GM12865 (cell line): ENCODE measurements at places on chromosomes 5 and 9.

DNA sequence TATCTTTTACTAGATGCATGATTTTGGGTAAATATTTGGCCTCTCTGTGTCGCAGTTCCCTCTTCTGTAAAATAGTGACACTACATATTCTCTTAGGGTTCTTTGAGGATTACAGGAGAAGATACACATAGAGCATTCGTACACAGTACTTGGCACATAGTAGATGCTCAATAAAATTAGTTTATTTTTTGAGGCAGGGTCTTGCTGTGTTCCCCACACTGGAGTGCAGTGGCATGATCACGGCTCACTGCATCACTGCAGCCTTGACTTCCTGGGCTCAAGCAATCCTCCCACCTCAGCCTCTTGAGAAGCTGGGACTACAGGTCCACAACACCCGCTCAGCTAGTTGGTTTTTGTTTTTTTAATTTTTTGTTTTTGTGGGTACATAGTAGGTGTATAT, 1.6 kb downstream of the SCAI start:
- DNase-seq, result no peak

DNA sequence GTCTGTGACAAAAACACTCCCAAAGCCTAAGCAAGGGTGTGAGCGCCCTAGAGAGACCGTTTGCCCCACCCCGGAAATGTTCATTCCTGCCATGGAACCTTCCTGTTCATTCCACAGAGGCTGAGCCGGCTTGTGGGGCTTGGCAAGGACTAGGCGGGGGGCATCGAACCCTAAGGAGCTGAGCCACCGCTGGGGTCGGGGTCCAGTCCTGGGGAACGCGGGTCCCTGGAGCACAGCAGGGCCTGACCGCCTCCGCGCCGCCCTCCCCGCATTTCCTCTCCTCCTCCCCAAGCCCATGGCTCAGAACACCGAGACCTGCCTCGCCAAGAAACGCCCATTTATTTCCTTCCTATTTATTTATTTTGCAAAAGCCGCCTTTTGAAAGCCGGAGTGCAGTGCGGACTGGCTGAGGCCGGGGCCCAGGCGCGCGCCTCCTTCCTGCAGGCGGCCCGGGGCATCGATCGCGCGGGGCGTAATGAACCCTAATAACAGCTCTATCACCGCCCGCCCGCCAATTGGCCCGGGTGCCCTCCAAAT, 228.9 kb upstream of the IRX4 start:
- no peak for DNase-seq

- DNase-seq, result no peak
Measured at GRCh38 chr9:95732802-95733688, 142.4 kb upstream of the ERCC6L2 start.

- DNase-seq, result no peak
Measured at GRCh38 chr5:1930501-1930879, 47.8 kb upstream of the IRX4 start.

GRCh38 chr9:4334410-4334813, 34.5 kb upstream of the GLIS3 start:
- no peak for DNase-seq

DNA sequence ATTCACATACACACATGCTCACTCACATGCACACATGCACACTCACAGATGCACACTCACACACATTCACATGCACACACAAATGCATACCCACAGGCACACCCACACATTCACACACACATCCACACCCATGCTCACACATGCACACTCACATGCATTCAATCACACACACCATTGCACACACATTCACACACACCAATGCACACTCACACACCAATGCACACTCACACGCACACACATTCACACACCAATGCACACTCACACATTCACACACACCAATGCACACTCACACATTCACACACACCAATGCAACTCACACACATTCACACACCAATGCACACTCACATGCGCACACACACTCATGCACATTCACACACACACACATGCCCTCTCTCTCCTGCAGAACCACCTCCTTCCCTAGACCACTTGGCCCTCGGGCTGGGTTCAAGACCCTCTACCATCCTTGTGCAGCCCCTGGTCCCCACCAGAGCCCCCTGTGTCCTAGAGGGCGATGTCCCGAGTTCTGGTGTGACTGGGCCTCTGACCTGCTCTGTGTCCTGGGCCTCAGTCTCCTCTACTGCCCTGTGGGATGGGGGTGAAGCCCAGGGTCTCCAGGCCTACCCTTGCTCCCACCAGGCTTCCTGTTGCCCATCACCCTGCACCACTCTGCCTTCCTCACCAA, 139.0 kb downstream of the OLFM1 start:
- DNase-seq, result no peak

DNA sequence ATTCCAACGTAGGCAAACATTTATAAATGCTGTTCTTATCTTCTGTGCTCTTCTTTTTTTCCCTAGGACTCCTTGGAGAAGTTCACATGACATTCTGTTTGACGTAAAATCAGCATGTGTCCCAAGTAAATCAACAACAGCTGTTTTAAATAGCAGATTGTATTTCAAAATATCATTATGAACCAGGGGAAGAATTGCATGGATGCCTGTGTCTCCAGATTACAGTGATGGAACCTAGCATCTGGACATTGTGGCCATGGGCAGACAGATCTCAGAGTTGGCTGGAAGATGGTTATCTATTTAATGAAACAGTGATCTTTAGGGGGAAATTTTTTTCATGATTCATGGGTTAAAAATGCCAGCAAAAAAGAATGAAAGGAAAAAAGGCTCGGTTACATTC, 222.0 kb downstream of the MAN2A1 start:
- DNase-seq, result no peak

DNA sequence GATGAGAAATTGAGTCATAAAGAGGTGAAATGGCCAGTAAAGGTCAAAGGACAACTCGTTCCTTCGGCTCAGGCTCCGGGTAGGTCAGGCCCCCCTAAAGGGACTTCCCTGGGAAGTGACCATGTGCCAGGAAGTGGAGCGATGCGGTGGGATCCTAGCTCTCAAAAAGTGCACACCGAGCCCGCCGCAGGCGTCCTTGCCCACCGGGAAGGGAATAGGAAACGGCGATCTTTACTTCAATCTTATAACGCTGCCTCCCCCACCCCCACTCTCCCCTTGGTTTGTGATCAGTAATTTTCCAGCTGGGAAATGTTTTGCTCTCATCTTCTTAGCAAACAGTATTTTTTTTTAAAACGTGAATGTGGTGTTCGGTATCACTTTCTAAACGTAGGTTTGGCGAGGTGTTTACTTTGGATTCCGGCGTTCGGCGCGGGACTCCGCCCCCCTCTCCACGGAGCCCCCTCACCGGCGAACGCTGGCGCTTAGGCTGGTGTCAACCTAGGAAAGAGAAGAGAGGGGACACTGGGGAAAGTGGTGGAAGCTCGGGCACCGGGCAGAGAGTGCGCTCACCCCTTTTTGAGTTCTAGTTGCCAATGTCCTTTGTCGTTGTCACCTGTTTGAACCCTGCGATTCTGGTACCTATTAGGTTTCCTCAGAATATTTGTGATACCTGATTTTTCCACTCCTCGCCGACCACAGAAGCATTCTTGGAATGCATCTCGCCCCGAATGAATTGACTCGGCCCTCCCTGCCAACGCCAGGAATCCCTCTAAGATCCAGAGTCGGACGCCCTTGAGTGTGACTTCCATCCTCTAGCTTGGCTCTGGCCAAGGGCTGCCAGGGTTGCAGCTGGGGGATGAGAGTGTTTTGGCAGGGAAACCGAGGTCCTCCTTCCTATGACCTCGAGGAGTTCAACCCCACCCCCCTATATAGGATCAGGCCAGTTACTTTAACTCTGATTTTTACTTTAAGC, 1.8 kb upstream of the KLF4 start:
- no peak for DNase-seq

DNA sequence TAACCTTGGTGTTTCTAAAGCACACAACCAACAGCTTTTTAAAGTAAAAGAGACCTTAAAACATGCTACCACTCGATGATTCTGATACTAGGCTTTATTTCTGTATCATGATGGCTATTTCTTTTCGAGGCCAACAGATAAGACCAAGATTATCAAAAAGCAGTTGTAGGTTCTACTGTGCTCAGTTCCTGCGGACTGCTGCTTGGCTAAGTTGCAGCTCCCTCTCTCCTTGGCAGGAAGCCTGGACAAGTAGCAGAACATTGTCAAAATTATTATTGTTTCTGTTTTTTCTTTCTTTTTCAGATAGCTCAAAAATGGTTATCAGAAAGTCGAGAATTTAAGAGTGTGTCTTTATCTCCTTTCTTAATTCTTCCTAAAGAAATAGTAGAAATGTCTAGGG, 607.6 kb downstream of the PTPRD start:
- DNase-seq, result no peak

DNA sequence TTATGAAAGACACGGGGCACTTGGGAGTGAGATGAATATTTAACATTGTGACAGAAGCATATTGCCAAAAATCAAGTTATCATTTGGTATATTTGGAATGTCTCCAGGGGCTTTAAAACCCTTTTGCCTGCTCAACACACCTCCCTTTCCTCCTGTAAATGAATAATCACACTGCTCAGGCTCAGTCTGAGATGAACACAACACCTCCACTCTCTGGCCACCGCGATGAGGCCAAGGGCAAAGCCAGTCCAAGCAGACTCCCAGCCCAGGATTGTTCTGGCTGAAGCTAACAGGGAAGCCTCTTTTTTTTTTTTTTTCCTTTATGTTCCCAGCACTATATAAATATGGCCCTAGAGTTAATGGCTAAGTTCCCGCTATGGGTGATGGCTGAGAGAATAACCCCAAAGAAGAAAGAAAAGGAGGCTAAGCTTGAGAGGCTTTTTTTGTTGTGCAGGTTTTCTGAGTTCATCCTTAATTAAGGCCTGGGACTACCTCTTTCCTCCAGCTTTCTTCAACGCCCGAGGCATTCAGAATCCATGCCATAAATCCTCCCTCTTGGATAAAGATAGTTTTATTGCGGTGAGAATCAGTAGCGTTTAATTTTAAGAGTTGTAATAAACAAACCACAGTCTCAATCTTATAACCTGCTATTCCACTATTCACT, 10.5 kb upstream of the ERAP1 start:
- DNase-seq, result no peak

DNA sequence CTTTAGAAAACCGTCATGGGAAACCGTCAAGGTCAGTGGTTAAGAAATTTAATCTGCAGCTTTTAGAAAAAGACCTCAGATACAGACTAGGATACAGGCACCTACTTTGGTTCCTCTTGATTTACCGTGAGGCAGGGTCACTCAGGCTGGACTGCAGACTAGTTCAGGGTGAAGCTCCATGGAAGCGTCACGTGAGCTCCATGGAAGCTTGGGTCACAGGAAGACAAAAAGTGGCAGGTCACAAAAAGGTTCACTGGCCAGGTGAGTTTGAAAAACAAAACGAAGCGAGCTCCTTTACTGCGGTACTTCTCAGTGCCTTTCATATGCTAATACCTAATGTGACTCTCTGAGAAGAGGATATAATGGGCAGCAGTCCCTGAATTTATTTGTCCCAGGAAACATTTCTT, 43.0 kb downstream of the PRRC2B start:
- no peak for DNase-seq

- DNase-seq, result peak; percentile 40
Measured at GRCh38 chr5:112064956-112065355, 308.0 kb upstream of the NREP start.

DNA sequence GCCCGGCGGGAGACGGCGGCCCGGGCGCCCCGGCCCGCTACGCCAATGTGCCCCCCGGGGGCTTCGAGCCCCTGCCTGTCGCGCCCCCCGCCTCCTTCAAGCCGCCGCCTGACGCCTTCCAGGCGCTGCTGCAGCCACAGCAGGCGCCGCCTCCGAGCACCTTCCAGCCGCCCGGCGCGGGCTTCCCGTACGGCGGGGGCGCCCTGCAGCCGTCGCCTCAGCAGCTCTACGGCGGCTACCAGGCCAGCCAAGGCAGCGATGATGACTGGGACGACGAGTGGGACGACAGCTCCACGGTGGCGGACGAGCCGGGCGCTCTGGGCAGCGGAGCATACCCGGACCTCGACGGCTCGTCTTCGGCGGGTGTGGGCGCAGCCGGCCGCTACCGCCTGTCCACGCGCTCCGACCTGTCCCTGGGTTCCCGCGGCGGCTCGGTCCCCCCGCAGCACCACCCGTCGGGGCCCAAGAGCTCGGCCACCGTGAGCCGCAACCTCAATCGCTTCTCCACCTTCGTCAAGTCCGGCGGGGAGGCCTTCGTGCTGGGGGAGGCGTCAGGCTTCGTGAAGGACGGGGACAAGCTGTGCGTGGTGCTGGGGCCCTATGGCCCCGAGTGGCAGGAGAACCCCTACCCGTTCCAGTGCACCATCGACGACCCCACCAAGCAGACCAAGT, 723 bp downstream of the SNX18 start:
- peak; percentile 32 for DNase-seq

GRCh38 chr5:54541823-54542783, 24.5 kb downstream of the SNX18 start:
- DNase-seq, result no peak

DNA sequence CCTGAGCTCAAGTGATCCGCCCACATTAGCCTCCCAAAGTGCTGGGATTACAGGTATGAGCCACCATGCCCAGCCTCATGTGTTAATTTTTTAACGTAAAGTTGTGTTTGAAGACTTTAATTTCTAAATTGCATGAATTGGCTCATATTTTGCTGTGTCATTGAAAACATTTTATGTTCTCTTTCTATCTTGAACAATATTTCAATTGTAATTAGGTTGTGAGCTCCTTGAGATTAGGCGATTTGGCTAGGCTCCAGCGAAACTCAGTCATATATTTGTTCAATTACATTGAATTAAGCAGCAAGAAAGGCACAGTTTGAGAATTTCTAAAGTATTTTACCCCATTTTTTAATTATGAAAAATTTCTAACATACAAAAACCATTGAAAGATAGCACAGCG, 34.0 kb downstream of the GAPVD1 start:
- DNase-seq, result no peak

- no peak for DNase-seq
Measured at GRCh38 chr5:65391591-65391990, 90.1 kb downstream of the ADAMTS6 start.

DNA sequence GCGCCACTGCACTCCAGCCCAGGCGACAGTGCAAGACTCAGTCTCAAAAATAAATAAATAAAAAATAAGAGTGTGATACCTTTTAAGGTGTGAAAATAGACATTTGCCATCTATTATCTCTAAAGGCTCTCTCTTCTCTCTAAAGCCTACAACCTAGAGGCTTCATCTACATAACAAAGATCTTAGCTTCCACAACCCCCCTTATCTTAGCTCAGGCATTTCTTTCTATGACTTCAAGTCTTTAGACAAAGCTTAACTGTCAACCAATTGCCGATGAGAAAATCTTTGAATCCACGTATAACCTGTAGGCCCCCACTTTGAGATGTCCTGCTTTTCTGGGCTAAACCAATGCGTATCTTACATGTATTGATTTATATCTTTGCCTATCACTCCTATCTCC, 64.9 kb upstream of the ADAMTS19 start:
- no peak for DNase-seq

GRCh38 chr9:129141066-129142041, 30.1 kb downstream of the PTPA start:
- DNase-seq, result peak; percentile 76

- no peak for DNase-seq
Measured at GRCh38 chr9:114825126-114825795, 19.4 kb upstream of the TNFSF15 start.

- DNase-seq, result no peak
Measured at GRCh38 chr9:113522858-113523257, 59.3 kb downstream of the RGS3 start.

- no peak for DNase-seq
Measured at GRCh38 chr9:107647141-107647540, 157.6 kb upstream of the KLF4 start.
